H7 (cell line): ENCODE measurements at places on chromosomes 11 and 22.

DNA sequence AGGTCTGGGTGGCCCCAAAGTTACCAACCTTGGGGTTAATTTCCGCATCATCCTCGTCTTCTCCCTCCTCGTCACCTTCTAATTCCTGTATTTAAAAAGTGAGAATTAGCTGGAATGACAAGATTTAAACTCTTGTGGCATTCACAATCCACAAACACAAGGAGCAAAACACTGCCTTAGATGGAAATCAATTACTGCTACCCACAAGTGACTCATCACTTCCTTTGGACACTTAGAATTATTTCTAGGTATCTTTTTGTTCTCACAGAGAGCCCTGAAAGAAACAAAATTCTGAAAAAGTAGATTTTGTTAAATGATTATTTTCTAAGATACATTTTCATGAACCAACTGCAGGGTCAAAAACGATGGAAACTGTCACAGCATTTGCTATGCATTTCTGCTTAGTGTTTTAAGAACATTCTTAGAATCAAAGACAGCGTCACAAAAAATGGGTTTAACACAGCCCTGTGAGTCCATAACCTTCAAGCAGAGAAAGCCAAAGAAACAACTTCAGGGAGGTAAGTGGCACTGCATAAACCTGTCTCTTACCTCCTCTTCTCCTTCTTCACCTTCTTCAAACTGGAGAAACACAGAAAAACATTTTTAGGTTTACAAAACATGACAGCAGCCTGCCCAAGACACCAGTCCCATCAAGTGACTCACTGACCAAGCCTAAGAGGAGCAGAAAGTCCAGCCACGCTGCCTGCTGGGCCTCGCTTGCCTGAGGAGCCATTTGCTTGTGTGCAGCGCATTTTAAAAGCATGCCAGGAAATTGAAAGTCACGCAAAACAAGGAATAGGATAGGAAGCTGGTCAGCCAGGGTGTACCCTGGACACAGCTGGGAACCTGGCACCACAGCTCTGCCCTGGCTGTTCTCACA is 22.3 kb upstream of the PHLDA2 start:
- no peak for DNase-seq

DNA sequence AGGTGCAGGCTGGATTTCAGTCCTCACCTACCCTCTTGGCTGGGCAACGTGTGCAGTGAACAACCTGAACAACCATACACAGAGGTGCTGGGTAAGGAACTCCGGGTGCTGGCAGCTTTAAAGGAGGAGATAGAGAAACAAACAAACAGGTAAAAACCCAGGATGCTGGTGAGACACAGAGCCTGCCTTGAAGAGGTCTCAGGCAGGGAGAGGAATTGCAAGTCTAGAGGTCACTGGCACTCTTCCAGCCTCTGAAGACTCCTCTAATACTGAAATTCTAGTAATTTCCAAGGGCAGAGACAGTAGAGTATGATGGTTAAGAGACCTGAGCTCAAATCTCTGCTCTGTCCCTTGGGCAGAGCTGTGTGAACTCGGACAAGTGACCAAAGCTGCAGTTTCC is 192.5 kb downstream of the CEP164 start:
- no peak for DNase-seq

DNA sequence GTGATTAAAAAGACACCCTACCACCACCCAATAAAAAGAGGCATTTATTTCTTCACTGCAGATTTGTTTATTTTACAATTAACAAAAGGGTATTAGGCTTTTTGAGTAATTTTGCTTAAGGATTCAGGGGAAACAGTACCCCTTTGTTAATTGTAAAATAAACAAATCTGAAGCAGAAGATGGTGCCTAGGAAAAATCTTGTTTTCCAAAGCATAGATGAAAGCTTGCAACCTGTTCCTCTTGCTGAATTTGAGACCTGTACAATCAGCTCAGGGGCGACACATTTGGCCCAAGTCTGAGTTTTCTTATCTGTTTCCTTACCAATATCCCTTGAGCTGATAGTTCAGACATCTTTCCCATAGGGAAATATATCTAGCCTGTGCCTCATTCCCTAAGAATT is 171.9 kb downstream of the GRIA4 start:
- DNase-seq: no peak

- DNase-seq: no peak
These were observed 6.2 kb upstream of the UBE4A start for GRCh38 chr11:118353084-118353710.

DNA sequence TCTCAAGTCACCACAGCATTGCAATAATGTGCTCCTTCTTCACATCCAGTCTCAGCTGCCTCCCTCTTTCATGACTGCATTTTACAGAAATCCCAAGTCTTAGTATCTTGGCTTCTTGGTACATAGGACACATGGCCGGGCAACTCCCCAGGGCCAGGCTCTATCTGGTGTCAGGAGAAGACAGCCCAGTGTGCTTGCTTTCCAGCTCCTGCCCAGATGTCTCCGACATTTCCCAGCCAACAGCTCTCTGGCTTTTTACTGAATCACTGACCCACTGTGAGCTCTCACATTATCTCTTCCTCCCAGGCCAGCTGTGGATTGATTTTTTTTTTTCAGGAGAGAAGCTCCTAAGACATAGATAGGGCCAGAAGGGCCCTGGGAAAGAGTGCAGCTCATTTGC is 346.0 kb upstream of the C11orf87 start:
- no peak for DNase-seq

GRCh38 chr22:21624880-21625791 is 4.7 kb downstream of the YDJC start:
- DNase-seq: peak; percentile 20

DNA sequence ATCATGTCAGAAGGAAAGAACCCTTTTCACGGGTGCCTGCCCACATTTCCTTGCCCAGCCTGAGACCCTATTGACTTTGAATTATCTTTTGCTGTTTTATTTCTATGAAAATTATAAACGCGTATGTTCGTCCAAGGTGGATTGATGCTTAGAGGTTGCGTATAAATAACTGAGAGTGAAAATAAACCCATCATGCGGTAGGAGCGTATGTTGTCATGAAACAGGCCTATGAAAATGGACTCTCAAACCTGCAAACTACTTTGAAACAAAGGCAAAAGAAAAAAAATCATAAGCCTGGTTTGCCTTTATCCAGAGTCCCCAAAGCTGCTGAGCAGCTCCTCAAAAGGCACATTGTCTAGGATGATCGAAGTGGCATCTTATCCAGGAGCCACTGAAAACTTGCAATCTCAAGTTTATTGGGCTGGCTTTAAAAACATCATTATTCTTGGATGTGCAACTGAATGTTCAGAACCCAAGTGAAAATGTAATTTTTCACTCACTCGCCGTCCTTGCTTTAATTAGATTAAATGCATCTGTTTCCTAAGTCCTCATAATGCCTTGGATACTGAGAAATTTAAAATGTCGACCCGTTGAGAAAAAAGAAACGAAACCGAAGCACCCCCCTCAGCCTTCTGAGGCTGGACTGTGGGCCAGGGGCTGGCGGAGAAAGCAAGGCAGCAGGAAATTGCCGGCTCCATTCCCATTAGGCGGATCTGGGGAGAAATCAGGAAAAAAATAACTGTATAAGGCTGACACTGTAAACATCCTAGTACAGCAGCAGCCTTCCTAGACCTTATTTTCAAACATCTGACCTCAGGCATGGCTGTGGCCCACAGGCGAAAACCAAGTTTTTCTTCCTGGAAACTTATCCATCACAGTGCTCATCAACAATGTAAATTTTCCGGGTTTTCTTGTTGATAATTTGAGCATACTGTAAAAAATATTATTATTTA is 82.9 kb upstream of the PPARA start:
- no peak for DNase-seq

DNA sequence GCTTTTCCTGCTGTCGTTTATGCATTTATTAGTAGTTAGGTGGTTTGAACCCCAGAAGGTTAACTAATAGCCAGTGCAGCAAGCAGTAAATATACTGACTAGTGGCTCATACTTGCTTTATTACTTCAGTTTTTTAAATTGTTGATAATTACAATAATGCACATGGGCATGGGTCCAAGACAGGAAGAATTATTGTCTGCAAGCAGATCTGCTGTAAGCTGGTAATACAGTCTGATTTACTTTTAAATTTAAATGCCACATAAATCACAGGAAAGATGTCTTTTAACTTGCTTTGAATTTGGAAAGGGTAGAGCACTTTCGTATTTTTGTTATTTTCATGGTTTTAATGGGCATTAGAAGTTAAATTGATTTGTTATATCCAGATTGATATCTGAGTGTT is 27.1 kb downstream of the APLP2 start:
- DNase-seq: no peak

DNA sequence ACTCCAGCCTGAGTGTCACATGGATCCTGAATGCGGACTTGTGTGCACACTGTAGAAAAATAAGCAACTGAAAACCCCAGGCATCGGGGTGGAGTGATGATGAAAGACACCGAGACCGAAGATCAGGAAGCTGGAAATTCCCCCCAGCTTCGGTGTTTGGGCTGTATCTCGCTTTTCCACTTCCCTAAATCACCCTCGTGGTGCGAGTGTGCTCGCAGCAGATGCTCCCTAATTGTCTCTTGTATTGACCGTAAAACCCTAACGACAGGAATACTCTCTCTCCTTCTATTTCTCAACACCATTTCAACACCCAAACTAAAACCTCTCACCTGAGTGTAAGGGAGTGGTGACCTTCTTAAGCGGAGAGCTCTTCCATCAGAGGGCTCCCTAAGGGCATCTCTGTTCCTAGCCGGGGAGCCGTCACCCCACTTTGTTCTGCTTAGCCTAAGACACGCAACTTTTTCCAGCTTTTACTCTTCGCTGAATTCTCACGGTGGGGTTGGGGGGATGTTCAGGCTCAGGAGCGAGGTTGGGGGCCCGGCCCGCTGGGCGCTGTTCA is 635 bp upstream of the GRK3 start:
- peak; percentile 51 for DNase-seq

- DNase-seq: no peak
These were observed 34.3 kb downstream of the TOM1 start for GRCh38 chr22:35334004-35334403.

GRCh38 chr11:26073646-26074045 is 258.3 kb upstream of the ANO3 start:
- no peak for DNase-seq

DNA sequence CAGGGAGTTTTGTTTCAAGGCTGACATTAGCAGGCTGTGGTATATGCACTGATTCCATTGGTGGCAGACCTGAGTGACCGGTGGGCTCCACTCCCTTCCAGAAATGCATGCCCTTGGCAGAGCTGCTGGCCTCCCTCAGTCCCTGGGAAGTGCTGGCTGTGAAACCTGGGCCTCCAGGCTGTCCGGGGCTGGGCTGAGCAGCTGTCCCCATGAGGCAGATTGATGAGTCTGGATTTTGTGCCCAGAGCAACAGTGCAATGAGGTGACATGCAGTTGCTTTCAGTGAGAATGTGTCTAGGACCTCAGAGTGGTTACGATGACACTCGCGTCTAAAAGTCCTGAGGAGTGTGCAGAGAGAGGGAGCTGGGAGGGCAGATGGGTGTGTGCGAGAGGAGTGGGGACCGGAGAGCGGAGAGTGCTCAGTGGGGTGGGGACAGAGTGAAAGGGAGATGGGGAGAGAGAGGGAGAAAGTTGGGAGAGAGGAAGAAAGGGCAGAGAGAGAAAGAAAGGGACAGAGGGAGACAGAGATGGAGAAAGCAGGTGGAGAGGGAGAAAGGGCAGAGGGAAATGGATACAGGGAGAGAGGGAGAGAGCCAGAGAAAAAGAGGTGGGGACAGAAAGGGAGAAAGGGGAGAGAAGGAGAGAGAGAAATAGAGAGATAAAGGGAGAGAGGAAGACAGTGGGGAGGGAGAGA is 978.3 kb downstream of the BRD1 start:
- no peak for DNase-seq

- DNase-seq: no peak
These were observed 225.1 kb upstream of the PITPNB start for GRCh38 chr22:28143961-28144745.

- DNase-seq: peak; percentile 36
These were observed 14.4 kb downstream of the DNAJB13 start for GRCh38 chr11:73965076-73965763.

DNA sequence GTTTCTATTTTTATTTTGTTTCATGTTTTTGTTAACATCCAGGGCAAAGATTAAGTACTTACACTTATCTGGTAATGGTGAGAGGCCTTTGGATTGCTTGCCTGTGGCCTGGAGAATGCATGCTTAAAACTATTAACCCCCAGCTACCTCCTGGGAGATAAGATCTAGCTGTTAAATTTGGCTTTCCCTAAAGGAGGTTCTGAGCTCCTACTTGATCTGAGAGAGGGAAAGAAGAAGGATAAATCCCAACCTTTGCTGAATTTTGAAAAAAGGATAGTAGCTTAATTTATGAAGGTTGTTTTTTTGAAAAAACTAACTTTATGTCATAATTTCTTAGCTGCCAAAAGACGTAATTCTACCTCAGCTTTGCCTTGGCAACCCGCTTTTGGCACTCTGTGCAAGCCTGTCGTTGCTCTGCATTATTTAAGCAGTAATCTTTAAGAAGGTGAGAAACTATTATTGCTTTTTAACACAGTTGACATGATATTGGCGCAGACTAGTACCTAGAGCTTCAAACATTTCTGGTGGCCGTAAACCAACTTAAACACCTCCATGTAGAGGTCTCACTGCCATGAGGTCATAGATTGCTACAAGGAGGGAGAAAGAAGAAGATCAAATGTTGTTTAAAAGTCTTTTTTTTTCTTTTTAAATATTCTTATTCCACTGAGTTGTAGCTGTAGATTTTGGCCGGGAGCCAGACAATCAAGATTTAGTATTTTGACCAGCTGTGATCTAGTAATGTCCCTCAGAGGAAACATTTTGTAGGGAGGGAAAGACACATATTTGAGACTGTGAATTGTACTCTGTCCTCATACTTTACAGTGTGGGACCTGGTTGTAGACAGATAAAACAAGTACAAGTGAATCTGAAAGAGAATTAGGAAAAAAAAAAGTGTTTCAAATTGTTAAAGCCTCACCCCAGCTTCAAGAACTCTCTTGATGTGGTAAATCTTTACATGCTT is 74.4 kb downstream of the WNT11 start:
- DNase-seq: no peak

GRCh38 chr11:122159861-122160260 is 43.8 kb upstream of the BLID start:
- DNase-seq: no peak

- no peak for DNase-seq
These were observed 753.1 kb upstream of the ARHGAP42 start for GRCh38 chr11:99934008-99934407.
